ENCODE measurements at places on chromosomes 11 and 22. TPM values are rescaled to one million over a fixed set of nuclear protein-coding genes. Genes with fewer than 3 reads are reported as not detected.

DNA sequence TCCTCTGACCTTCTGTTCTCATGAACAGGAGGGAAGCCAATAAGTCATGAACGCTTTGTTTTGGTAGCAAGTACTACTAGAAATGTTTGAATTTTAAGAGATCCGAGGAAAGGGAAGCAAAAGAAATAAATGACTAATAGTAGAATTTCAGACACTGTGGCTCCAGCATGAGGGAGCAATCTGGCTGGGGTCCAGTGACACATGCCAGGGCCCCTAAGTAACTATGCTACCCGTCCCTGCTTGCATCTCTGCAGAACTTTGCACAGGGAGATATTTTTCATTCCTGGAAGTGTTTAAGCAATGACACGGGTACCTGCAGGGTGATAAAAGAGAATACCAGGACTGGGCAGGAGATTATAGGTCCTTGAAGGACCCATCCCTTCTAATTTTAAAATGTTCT lies 7.3 kb upstream of the ADAMTS8 start:
- no peak for DNase-seq

Gene ROBO4
- 41.6 TPM for polyA plus RNA-seq

GRCh38 chr11:16217631-16218030 lies 138.7 kb downstream of the SOX6 start:
- DNase-seq, result no peak

Gene ANKRD49
- 18.3 TPM for polyA plus RNA-seq

All from muscle of arm (tissue), 14 donors.